Left kidney (tissue), 8 donors: ENCODE measurements at places on chromosomes 5 and 9. TPM values are rescaled to one million over a fixed set of nuclear protein-coding genes. Genes with fewer than 3 reads are reported as not detected.

Gene PRDM9
- polyA plus RNA-seq = 0.15 TPM

Gene DMRT3
- 1.5 TPM for polyA plus RNA-seq

GRCh38 chr9:111943746-111944145 lies 47.1 kb downstream of the UGCG start:
- DNase-seq = no peak

- no peak for DNase-seq
Measured at GRCh38 chr9:98018347-98018746, 35.2 kb downstream of the ANP32B start.
